Tongue (tissue), 3 donors: ENCODE measurements at places on chromosomes 11 and 22. TPM values are rescaled to one million over a fixed set of nuclear protein-coding genes. Genes with fewer than 3 reads are reported as not detected.

DNA sequence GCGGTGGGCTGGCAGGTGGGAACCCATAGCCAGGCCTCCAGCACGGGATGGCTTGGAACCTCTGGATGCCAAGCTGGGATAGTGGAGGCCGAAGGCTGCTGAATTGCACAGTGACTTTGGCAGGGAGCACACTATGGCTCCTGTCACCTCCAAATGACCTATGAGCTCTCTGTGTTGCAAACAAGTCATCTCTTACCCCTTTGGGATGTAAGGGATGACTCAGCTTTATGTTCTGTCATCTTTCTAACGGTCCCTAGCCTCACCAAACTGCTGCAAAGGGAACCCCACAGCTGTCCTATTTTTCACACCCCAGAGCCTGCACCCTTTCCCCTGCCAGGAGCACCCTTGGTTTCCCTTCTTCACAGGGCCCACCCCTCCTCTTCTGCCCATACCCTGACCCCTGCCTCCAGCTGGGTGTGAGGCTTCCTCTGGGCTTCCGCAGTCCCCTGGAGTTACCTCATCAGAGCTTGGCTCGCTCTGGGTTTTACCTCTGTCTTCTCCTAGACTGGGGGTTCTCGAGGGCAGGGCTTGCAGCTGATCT lies 2.7 kb upstream of the SCUBE1 start:
- no peak for DNase-seq

DNA sequence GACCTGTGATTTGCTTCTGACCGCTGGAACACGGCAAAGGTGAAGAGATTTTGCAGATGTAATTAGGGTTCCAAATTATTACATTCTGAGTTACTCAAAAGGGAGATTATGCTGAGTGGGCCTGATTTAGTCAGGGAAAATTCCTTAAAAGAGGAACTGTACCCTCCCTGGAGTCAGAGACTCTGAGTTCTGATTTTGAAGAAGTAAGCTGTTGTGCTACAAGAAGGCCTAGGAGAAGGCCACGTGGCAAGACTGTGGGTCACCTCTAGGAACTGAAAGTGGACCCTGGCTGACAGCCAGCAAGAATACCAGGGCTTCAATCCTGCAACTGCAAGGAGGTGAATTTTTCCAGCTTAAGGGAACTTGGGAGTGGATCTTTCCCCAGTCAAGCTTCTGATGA lies 45.3 kb downstream of the CHRDL2 start:
- no peak for DNase-seq

Gene PATE2
- total RNA-seq, result not detected

DNA sequence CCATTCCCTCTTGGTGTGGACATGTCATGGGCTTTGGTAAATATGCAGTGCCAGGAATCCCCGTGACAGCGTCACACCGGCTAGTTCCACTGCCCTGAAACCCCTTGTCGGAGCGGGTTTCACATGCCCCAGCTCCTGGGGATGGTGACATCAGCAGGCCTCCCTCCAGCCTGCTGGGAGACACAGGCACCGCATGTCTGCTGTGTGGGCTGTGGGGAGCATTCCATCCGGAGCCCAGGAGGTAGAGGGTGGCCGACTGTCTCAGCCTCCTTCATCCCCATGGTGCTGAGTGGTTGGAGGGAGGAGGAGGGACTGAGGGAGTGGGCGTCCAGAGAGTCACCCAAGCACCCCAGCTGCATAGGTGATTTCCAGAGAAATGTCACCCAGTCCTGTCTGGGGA lies 1161.1 kb downstream of the BRD1 start:
- DNase-seq, result no peak

GRCh38 chr11:86537541-86538222 lies 134.7 kb downstream of the ME3 start:
- DNase-seq, result no peak

Gene CD3E
- total RNA-seq, result not detected

- no peak for DNase-seq
These were observed 1.4 kb upstream of the LIF start for GRCh38 chr22:30247974-30248373.

GRCh38 chr11:6667733-6668374 lies 12.2 kb upstream of the DCHS1 start:
- DNase-seq, result peak; percentile 20

GRCh38 chr11:110497231-110497978 lies 67.7 kb downstream of the FDX1 start:
- DNase-seq, result no peak

GRCh38 chr11:84173078-84173477 lies 886.9 kb upstream of the CCDC90B start:
- DNase-seq, result peak; percentile 8

Gene NNMT
- total RNA-seq, result 21.6 TPM

Gene ARHGAP20
- 5.5 TPM for total RNA-seq

- peak; percentile 72 for DNase-seq
These were observed 222.7 kb upstream of the SESN3 start for GRCh38 chr11:95453616-95454171.

GRCh38 chr22:36327922-36328551 lies 59.7 kb downstream of the MYH9 start:
- DNase-seq, result peak; percentile 83

- peak; percentile 51 for DNase-seq
These were observed 8.1 kb downstream of the CDKN1C start for GRCh38 chr11:2877474-2877873.

- DNase-seq, result no peak
These were observed 10.7 kb downstream of the MCM5 start for GRCh38 chr22:35410663-35411034.

DNA sequence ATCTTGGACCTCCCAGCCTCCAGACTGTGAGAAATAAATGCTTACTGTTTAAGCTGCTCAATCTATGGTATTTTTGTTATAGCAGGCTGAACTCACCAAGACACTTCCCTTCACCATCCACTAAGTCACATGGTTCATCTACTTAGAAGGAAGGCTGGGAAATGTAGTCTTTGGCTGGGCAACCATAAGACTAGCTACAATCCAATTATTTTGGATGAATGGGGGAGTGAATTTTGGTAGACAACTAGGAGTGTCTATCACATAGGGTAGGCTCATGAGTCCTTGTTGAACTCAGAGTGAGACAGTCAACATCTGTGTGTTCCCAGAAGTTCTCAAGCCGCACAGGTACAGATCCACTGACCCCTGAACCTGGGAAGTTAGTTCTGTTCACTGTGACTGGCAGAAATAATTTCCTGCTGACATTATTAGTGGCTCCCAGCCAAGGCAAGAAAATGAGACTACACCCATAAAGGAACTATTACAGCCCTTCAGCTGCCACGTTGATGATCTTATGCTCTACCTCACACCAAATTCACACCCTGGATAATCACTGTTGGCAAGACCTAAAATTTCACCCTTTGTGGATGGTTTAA lies 3.1 kb upstream of the SLC35C1 start:
- no peak for DNase-seq

Gene OLFML1
- total RNA-seq, result 33.7 TPM

- no peak for DNase-seq
These were observed 9.2 kb downstream of the PVALB start for GRCh38 chr22:36807627-36808026.

Gene TUBGCP6
- 39.7 TPM for total RNA-seq

GRCh38 chr11:62497132-62497801 lies 49.3 kb downstream of the AHNAK start:
- peak; percentile 24 for DNase-seq

DNA sequence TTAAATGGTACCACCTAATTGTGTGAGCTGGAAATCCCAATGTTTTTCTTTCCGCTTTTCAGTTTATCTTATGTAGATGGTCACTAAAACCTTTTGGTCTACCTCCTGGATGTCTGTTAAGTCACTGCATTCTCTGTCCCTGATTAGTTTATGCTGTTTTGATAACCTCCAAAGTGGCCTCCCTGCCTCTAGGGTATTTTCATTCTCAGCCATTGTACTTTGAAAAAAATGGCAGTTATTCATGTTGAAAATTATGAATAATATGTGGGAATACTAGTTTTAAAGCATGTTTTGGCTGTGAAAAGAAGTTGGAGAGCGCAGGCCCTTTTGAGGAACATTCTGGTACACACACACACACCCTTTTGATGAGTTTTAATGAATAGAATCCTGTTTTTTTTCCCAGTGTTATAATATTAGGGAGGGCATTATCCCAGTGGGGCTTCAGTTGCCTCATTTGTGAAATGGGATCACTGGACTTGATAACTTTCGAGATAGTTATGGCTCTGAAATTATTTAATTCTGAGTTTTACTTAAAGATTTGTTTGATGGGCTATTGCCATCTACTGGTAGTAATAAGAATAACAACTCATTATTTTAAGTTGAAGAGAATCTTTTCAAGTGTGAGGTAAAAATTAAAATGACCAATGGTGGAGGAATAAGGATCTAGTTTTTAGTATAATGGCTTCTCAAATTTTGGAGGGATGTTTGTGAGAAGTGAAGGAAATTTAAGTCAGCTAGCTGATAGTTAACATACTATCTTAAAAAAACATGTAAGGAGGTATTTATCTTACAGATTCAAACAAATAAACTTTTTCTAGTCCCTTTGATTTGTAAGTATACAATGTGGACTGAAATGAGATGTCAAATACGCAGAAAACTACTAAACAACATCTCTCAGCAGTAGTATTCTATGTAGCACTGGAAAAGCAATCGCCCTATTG lies 3.9 kb downstream of the FDX1 start:
- DNase-seq, result peak; percentile 61

DNA sequence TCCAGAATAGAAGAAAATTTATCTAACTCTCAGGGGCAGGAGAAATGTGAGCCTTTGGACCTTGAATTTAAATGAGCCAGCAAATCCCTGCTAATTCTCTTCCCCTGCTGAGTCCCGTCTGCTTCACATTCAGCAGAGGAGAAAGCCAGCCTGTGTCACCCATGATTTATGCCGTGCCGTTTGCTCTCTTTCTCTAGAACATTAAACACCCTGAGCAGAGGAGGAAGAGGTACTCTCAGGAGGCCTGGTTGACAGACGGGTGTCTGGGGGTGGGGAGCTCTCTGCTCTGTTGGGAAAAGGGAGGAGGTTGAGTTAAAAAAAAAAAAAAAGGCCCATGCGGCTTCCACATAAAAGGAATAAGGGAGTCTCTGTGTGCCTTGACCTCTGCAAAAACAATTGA lies 11.3 kb upstream of the MTMR3 start:
- peak; percentile 10 for DNase-seq

Gene DTX4
- total RNA-seq, result 14.8 TPM

Gene GAS2
- 20.6 TPM for total RNA-seq

Gene JHY
- total RNA-seq, result 1.1 TPM

- no peak for DNase-seq
These were observed 170.3 kb downstream of the ARHGAP42 start for GRCh38 chr11:100857236-100858005.
